ENCODE measurements at places on chromosomes 4 and X. TPM values are rescaled to one million over a fixed set of nuclear protein-coding genes. Genes with fewer than 3 reads are reported as not detected.

Gene PCDH10
- 0.79 TPM for total RNA-seq

Gene OSTC
- 170 TPM for total RNA-seq

Gene TMSB15C
- 2.0 TPM for total RNA-seq

Gene TBC1D9
- total RNA-seq: 22.8 TPM

Gene SRPK3
- total RNA-seq: 0.32 TPM

Gene GAR1
- total RNA-seq: 1.4 TPM

Gene PPP2R2C
- 0.34 TPM for total RNA-seq

Gene FAM47E
- total RNA-seq: 1.4 TPM

Measured in bronchial smooth muscle cell (primary cell).